ENCODE measurements at places on chromosomes 1 and 21. TPM values are rescaled to one million over a fixed set of nuclear protein-coding genes. Genes with fewer than 3 reads are reported as not detected.

The GSTM1 gene
- total RNA-seq: not detected

The LRRC38 gene
- total RNA-seq: not detected

The EXOSC10 gene
- 17.2 TPM for total RNA-seq

The DEGS1 gene
- 17.2 TPM for total RNA-seq

The GGPS1 gene
- total RNA-seq: 8.6 TPM

The HSF2BP gene
- 0.20 TPM for total RNA-seq

The KCNJ9 gene
- total RNA-seq: not detected

The TRIM58 gene
- total RNA-seq: 0.18 TPM

The ZNF678 gene
- 2.5 TPM for total RNA-seq

The SZRD1 gene
- 42.1 TPM for total RNA-seq

The CHODL gene
- not detected for total RNA-seq

The F13B gene
- 42.2 TPM for total RNA-seq

The DDAH1 gene
- 70.6 TPM for total RNA-seq

The SPATA45 gene
- total RNA-seq: not detected

The SYT14 gene
- 0.03 TPM for total RNA-seq

The WNT4 gene
- total RNA-seq: 0.35 TPM

The CLCA1 gene
- 0.10 TPM for total RNA-seq

The LRIF1 gene
- total RNA-seq: 4.0 TPM

The TMEM52 gene
- 11.3 TPM for total RNA-seq

The KRTAP12-3 gene
- total RNA-seq: not detected

The MMP23B gene
- 1.6 TPM for total RNA-seq

The SLFNL1 gene
- not detected for total RNA-seq

The ACKR1 gene
- total RNA-seq: 0.43 TPM

The ITGB3BP gene
- 6.0 TPM for total RNA-seq

The FBLIM1 gene
- total RNA-seq: 6.2 TPM
